ENCODE measurements at places on chromosomes 2 and 18.
A peak's percentile ranks its signal among the peaks of the same experiment; 100 is the strongest.

GRCh38 chr2:205324355-205324754, 357.9 kb upstream of the NRP2 start:
- no peak for DNase-seq

- DNase-seq = peak; percentile 14
Observed at GRCh38 chr2:231710799-231711676, 2.7 kb downstream of the PTMA start.

DNA sequence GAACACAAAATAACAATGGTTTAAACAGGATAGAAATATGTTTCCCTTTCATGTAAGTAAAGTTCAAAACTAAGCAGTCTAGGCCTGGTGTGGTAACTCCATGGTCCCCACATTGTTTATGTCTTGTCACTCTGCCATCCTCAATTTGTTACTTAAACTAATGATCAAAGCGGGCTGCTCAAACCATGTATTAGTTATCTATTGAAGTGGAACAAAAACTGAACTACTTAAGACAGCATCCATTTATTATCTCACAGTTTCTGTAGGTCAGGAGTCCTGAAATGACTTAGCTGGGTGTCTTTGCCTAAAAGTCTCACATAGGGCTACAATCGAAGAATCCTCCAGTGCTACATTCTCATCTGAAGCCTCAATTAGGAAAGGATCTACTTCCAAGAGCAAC, 91.6 kb downstream of the NAB1 start:
- no peak for DNase-seq

- peak; percentile 20 for DNase-seq
Observed at GRCh38 chr2:216519154-216519762, 20.6 kb downstream of the RPL37A start.

DNA sequence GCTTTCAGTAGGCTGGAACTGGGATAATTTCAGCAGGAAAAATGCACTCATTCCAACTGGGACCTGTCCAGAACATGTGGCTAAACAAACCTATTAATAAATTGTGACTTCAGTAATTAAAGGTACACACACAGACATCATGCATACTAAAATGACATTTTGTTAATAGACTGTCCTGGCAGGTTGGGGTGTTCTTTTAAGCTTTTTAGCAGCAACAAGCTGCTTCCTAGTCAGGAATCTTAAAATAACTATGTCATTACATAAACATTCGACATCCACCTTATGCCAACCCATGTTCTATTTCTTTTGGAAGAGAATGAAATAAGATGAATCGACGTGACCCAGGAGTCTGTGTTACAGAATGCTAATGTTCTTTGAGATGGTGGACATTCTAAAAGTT, 435.7 kb downstream of the TXNL1 start:
- no peak for DNase-seq

- peak; percentile 16 for DNase-seq
Observed at GRCh38 chr2:854460-854859, 96.2 kb upstream of the SNTG2 start.

DNA sequence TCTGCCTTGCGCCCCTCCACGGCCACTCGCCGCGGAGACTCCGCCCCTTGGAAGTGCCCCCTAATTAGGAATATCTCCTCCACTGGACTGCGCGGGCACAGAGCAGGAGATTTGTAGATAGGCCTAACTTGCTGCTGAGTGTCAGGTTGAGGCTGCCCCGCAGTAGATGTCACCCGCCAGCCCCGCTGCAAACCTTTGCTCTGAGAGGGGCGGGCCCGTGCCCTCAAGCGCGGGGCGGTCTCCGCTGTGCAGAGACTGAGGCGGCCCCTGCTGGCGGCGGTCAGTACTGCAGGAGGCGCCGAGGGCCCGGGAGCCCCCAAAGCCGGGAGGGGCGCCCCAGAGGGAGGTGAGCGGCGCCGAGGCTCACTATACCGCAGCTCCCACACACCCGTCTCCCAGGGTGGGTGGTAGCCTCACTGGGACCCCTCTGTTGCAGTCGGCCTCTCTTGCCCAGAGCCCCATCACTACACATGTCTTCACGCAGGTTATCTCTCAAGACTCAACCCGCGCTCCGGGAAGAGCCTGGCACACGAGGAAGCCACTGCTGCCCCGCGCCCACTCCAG, 2.9 kb upstream of the NEURL3 start:
- DNase-seq = peak; percentile 95

- no peak for DNase-seq
Observed at GRCh38 chr2:177669625-177670330, 277.2 kb downstream of the AGPS start.

Data from stimulated activated CD4-positive, alpha-beta T cell treated with anti-CD3 and anti-CD28 coated beads, Interleukin-4, amount 100 ng/mL, for 48 hours (primary cell).